ENCODE measurements at places on chromosomes 11 and 22. TPM values are rescaled to one million over a fixed set of nuclear protein-coding genes. Genes with fewer than 3 reads are reported as not detected.

DNA sequence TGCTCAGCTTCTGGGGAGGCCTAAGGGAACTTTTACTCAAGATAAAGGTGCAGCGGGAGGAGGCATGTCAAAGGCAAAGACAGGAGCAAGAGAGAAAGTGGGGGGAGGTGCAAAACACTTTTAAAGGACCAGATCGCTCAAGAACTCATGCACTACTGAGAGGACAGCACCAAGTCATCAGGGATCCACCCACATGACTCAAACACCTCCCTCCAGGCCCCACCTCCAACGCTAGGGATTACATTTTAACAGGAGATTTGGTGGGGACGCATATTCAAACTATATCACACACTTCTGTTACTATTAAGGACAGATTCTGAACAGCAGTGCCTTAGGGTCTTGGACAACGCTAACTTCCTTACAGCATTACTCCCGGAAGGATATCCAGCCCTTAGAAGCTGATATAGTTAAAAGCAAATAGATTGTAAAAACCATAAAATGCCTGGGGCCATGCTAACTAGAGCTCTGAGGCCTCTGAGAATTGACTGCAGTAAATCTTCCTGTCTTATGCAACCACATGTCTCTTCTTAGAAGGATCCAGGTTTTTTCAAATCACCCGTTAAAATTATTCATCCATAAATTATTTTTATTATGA, 16.7 kb upstream of the ZC3H12C start:
- DNase-seq: peak; percentile 54

The SEC14L6 gene
- total RNA-seq: not detected

The RRP8 gene
- 13.4 TPM for total RNA-seq

DNA sequence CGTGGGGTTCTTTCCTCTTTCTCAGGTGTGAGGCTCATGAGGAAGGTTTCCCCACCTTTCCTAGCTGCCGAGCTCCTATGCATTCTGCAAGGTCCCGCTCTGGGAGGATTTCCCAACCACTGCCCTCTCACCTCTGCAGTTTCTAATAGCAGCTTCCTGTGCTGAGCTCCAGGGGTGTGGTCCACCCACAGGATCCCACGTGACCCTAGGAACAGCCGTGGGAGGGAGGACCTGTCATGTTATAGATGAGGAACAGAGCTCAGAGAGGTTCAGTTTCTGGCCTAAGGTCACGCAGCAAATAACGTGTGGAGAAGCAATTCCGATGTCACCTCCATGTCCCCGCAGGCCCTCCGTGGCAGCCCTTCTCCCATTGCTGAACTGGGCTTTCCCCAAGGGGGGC, 38.5 kb downstream of the FLRT1 start:
- peak; percentile 75 for DNase-seq

DNA sequence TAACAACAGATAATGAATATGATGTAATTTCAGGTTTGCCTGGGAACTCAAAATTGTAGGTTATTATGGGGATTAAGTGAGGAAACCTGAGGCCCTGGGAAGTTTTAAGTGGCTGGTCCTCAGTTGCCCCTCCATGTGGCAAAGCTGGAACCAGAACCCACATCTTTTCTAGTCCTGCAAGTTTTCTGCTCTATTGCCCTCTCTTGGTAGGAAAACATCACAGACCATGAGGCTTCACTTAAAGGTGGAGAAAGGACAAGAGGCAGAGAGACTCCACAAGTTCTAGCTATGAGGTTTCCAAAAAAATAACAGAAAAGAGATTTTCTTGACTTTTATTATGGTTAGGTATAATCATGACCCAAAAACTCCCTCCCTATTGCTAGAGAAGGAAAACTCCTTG, 115.5 kb upstream of the DDI1 start:
- DNase-seq: no peak

GRCh38 chr22:27755521-27756211, 45.9 kb downstream of the MN1 start:
- no peak for DNase-seq

- peak; percentile 66 for DNase-seq
Observed at GRCh38 chr11:63564784-63565350, 1.7 kb upstream of the PLAAT2 start.

- no peak for DNase-seq
Observed at GRCh38 chr11:31479066-31479465, 30.4 kb downstream of the IMMP1L start.

The CNGA4 gene
- 0.43 TPM for total RNA-seq

The FAM118B gene
- total RNA-seq: 25.8 TPM

DNA sequence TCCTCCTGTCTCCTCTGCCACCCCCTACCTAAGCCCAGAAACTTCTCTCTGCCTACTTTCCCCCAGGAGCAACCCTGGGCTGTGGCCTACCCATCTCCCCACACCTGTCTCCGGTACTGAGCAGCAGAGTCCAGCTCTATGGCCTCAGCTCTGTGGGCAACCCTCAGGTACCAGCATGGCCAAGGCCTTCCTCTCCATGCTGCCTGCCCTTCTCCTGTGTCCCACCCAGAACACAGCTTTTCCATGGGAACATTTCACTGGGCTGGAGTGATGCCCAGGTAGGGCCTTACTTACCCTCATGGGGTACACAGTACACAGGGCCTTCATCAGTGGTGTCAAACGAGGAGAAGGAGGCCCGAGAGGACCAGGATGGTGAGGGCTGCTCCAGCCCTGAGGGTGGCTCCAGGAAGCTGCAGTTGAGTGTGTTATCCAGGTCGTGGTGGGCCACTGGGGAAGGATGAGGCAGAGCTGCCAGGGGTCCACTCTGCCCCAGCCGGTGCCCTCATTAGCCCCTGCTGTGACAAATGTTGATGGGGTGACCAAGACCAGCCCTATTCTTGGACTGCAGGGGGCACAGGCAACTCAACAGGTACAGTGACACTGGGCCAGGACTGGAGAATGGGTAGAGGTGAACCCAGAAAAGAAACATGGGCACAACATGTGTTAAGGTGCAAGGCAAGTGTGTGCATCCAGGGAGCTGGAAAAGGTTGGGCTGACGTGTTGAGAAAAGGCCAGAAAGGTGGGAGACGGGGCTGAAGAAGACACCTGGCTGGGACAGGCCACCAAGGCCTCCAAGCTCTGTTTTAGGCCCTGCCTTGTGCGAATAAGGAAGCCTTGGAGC, 10.3 kb downstream of the SCARF2 start:
- DNase-seq: no peak

DNA sequence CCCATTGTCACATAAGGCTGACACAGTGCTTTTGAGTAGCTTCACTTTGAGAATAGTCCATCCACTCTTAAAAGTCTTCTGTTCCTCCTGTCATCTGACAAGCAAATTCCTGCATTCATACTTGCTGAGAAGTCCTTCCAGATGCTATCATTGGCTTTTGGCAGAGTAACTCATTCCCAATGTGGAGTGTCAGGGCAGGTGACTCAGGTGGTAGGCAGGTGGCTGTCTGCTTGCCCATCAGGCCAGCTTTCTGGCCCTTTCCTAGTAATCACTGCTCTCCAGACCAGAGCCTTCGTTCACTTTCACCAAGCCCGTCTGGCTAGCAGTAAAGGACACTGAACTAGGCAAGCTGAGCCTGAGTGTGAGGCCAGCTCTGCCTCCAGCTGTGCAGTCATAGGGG, 162.5 kb upstream of the CCDC90B start:
- DNase-seq: no peak

The OR2AG2 gene
- total RNA-seq: 0.32 TPM

DNA sequence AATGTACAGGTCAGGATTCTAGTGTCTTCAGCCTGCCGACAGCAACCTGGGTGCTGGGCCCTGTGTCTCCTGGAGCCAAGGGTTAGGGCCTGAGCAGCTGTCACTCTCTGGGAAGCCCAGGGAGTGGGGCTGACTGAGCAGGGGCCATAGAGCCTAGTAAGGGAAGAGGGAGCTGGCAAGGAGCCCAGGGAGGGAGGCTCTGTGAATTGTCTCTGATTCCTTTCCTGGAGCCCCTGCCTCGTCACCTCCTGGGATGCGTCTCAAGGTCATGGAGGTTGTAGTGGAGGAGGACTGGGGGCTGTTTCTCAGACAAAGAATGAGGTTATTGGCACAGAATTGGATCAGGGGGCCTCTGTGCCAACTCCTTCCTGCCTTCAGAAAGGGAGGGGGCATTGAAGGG, 11.8 kb downstream of the SOX10 start:
- no peak for DNase-seq

GRCh38 chr11:92626624-92627023, 342.8 kb upstream of the MTNR1B start:
- no peak for DNase-seq

The P2RY6 gene
- 0.32 TPM for total RNA-seq

DNA sequence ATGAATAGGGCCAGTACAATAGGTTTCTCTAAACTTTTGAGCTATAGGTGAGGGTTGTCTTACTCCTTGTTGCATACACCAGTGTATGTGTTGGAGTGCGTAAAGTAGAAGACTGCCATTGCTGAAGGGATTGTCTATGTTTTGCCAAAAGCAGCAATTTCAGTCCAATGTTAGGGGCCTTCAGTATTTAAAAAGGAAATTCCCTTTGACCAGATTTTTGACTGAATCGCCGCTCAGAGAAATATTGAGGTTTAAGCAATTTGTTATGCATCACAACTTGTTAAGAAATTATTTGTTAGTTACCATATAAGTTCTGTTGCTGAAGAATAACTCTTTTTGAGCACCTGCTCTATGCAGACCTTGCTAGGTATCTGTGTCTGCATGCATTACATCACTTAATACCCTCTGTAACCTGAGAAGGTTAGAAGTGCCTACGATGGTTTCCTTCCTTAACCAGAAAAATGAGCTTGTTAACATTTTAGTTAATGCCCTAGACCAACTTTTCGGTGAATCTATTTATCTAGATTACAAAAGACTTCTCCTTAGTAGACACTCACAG, 33.9 kb downstream of the MMP20 start:
- DNase-seq: no peak

DNA sequence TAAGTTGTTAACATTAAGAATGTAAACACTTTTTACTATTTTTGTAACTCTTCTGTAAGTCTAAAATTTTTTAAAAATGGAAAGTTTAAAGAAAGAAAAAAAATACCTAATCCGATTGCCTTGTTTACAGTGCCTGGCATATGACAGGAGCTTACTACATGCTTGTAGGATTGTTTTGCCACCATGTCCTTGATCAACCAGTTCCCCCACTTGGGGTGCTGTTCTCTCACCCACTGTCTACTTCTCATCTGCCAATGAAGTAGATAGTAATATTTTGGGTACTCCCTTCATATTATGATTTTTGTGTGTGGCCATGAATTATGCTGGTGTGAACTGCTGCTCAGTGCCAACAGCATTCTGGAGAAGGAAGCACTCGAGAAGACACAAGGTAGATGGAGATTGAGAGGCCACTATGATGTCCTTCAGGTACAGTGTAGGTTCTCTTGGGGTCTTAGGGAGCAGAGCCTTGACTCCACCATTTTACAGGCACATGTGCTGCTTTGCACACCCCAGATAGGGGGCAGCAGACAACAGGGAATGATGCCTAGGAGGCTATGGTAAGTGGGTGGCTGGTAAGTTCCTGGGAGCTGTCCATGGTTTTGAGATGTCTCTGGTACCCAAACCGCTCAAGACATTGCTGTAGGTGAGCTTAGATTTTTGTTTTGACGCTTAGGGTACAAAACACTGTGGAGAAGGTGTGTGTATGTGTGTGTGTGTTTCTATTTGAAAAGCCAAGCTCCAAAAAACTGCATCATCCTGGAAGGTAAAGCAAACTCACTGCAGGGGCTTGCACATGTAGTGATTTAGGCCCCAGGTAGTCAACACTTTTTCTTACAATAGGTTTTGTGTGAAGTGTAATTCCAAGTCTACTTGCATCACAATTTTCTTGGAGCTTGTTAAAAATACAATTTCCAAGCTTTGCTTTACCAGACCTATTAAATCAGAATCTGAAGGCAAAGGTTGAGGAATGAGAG, 494.5 kb upstream of the LARGE1 start:
- peak; percentile 1 for DNase-seq

DNA sequence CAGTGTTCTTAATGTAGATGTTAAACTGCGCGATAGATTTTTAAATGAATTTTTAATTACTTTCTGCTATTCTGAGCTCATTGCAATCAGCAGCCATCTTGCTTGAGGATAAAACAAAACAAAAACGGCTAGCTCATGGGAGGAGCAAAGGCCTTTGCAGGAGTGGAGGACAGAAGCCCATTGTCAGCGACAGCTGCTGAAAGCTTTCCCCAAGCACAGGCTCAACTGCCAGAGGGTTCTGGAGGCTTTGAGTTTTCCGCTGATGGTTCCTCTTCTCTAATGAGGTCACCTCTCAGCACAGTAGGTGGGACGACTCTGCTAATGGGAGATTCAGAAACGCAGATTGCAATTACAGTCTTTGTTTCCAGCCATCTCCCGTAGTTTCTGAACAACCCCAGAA, 167.1 kb upstream of the TTC12 start:
- DNase-seq: no peak

GRCh38 chr11:119880143-119880542, 151.1 kb upstream of the NECTIN1 start:
- no peak for DNase-seq

The FAM83F gene
- total RNA-seq: not detected

GRCh38 chr11:64060263-64060860, 24.6 kb downstream of the FLRT1 start:
- DNase-seq: no peak

The TM7SF2 gene
- 31.6 TPM for total RNA-seq

GRCh38 chr11:64084146-64084950, 48.6 kb downstream of the FLRT1 start:
- DNase-seq: no peak

GRCh38 chr11:34501949-34502348, 11.6 kb downstream of the ELF5 start:
- no peak for DNase-seq

- no peak for DNase-seq
Observed at GRCh38 chr11:3994030-3994640, 100.5 kb upstream of the RRM1 start.

The TSKU gene
- total RNA-seq: 18.6 TPM

GRCh38 chr22:24181996-24182899, 961 bp downstream of the SUSD2 start:
- DNase-seq: no peak

DNA sequence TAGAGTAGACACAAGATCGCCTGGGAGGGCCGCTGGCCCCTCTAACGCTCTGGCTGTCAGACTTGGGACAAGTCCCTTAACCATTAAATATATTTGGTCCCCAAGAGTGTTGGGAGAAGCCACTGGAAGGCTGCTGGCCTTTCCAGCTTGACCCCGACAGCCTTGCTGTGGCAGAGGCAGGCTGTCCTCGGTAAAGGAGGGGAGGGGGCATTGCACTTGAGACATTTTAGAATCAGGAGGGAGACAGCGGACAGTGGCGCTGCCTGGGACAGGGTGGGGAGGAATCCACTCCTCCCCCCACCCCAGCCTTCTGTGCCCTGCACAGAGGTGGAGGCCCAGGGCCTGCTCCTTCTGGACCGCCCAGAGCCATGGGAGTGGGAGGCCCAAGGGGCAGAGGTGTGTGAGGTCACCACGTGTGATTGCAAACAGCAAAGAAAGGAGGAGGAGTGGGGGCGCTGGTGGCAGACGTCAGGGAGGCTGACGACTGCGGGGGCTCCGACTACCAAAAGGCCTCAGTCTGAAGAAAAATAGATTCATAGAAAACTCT, 28.9 kb downstream of the APOL1 start:
- DNase-seq: no peak

The SLCO2B1 gene
- total RNA-seq: under 0.01 TPM

The TMEM191C gene
- 1.7 TPM for total RNA-seq

GRCh38 chr11:45155627-45156180, 9.3 kb downstream of the PRDM11 start:
- no peak for DNase-seq

The CCDC88B gene
- total RNA-seq: 1.7 TPM

All from fibroblast of villous mesenchyme (primary cell).